ENCODE measurements at places on chromosomes 2 and 18.

DNA sequence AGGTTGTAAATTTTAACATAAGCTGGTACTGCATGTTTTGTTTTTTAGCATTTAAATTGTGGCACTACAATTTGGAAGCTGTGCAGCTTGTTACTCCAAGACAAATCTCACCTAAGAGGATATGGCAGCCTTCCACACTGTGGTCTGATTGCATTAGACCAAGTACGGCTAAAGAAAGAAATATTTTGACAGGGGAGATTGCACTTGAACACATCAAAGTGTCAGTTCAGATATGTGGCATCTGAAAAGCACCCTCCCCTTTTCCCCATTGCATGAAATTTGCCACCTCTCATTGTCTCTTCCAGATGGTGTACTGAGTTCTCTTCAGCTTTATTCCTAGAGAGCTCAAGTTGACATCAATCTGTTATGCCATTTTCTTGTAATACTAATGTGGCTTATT is 295.9 kb downstream of the ERBB4 start:
- DNase-seq, result no peak

- DNase-seq, result no peak
Measured at GRCh38 chr2:236093134-236093533, 75.1 kb downstream of the GBX2 start.

DNA sequence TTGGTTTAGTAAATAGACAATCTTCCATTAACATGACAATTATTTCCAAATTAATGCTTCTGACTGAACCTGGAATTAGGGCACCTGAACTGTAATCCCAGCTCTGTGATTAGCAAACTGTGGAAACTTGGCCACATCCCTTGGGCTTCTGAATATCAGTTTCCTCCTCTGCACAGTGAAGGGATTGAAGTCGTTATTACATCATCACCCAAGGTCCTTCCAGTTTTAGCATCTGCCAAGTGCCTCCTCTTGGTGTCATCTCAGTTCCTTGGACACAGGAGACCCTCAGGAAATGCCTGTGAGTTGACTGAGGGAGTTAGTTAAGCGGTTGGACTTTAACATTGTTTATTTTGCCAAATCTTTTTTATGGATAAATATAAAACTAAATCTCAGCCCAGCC is 64.8 kb downstream of the MOGAT1 start:
- DNase-seq, result no peak

GRCh38 chr2:105541189-105542050 is 142.6 kb upstream of the FHL2 start:
- DNase-seq, result no peak

DNA sequence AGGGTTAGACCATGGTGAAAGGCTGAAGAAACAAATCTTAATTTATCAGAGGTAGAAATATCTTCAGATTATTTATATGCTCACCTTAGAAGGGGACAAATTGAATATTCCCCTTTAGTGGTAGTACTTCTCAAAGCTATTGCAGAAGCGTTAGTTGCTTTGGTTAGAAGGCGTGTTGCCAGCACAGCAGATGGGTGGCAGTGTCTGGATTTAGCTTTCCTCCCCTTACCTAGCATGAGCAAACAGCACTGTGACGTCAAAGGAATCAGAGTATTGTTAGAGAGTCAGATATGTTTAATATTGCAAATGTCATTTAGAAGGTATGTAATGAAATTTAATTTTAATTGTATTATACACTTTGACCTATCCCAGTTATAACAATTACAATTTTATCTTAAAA is 27.2 kb upstream of the GALR1 start:
- no peak for DNase-seq

DNA sequence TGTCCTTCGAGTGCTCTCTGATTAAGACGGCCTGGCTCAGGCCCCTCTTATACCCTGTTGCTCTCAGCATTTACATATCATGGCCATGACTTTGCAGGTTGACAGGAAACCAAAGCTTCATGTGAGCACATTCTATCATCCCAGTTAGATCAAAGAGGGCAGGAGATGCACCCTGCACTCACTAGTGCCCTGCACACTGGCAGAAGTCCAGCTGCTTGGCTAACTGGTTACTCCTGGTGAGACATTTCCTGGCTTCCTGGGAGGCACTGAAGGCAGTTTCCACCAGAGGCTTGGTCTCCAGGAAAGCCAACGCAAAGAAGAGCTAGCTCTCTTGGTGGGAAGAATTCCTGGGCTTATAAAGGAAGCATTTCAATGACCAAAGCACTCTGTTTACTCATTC is 66.3 kb downstream of the LIPG start:
- DNase-seq, result no peak

GRCh38 chr2:135664623-135665068 is 77.0 kb upstream of the UBXN4 start:
- no peak for DNase-seq

DNA sequence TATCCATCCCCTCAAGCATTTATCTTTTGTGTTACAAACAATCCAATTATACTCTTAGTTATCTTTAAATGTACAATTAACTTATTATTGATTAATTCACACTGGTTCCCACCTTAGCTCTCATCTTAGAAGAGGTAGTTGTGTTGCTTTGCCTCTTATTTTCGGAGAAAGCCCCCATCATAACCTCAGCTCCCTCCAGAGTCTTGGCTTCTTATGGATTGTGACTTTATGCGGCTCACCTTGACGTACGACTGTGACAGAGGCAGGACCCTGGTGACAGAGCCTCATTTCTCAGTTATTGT is 132.9 kb downstream of the SPTBN1 start:
- no peak for DNase-seq

DNA sequence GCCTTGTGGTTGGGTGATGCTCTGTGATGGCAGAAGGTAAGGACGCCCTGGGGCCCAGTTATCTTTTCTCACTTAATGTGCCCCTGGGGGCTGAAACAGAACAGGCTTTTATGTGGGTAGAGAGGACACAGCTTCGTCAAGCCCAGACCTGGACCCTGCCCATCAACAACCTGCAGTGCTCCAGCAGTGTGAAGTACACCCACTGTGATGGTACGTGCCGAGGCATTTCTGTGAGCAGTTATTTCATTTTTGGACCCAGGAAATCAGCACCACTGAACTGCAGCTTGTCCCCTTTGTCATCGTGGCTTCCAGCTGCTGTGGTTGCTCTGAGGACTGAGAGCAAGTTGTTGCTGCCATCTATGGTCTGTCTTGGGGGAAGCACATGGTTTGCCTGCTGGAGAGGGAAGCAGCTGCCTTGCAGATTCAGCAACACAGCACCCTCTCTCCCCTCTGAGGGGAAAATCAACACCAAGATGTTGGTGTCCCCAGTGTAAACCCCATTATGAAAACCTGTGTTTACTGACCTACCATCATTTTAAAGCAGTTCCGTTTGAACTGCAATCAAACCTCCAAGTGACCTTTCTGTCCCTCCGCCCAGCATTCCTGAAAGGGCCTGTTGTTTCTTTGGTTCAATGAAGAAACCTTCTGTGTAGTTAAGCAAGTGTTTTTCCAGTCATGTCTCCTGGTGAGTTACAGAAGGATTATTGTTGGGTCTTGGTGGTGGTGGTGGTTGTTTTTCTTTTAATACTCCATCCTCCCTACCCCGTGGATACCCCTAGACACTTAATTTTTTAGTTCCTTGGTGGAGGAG is 158.2 kb downstream of the MGAT5 start:
- DNase-seq, result peak; percentile 70

DNA sequence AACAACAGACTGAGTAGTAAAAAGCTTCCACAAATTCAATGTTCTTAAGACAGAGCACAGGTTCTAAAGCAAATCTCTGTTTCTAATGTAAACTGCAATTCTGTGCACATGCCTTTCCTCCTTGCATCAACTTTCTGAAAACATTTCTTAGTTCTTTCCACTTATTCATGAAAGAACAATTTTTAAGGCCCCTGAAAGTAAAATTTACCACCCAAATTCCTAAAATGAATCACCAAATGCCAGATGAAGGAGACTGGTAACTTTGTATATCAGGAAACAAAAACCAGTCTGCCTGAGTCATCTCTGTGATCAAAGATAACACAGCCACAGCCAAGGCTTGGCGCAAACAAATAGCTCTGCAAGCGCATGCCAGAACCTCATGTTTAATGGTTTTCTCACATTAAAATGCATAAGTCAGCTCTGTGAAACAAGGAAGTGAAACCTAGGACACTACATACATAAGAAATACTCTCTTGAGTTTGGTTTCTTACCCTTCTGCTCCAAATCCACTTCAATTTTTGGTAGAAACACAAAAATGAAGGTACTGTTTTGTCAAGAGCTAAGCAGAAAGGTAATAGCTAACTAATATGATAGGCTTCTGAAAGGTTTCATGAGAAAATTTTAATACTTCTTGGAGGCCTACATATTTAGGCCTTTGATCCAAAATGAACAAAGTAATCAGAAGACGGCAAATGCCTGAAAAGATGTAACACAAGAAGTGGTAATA is 169.4 kb downstream of the THADA start:
- DNase-seq, result no peak

- no peak for DNase-seq
Measured at GRCh38 chr18:74289137-74289536, 2.6 kb downstream of the CYB5A start.

DNA sequence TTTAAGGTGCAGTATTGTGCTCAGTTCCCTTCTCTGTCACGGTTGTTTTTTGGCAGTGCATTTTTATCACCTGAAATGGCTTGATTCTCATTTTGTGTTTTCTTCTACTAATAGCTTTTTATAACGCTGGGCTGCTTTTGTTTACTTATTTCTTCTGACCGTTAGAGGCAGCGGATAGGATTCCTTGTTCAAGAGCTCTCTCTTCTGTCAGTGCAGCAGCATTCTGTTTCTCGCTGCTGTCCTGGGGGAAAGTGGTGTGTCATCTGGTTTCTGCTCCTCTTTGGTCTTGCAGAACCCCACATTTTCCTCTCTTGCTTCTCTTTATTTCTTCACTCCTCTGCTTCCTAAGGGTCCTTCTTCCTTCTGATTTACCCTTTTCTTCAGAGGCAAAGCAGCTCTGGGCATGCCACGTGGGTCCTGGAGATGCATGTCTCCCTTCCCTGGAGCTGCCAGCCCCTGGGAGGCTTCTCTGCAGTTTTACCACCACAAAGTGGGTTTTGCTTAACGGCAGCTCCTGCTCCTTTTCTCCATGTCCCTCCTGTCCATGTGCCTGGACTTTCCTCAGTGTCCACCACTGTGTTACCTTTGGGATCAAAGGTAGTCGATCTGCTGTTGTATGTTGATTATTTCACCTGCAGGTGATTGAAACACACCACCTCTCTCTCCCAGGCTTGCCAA is 47.3 kb upstream of the SNTG2 start:
- DNase-seq, result no peak

GRCh38 chr2:219969508-219969907 is 342.1 kb downstream of the SLC4A3 start:
- no peak for DNase-seq

Data from amygdala (tissue), 56 donors.